Liver (tissue), 10 donors: ENCODE measurements at places on chromosomes 4 and X. TPM values are rescaled to one million over a fixed set of nuclear protein-coding genes. Genes with fewer than 3 reads are reported as not detected.
A peak's percentile ranks its signal among the peaks of the same experiment; 100 is the strongest.

The F11 gene
- 207 TPM for total RNA-seq

The SRPX2 gene
- 7.8 TPM for total RNA-seq

The CHM gene
- total RNA-seq = 5.1 TPM

The SLC38A5 gene
- total RNA-seq = 0.25 TPM

The CXCL11 gene
- total RNA-seq = 0.79 TPM

The TKTL1 gene
- total RNA-seq = under 0.01 TPM

The CLNK gene
- total RNA-seq = under 0.01 TPM

The SATL1 gene
- not detected for total RNA-seq

The MTMR8 gene
- total RNA-seq = 1.3 TPM

The ARSH gene
- not detected for total RNA-seq

The UBA6 gene
- total RNA-seq = 122 TPM

The CENPI gene
- total RNA-seq = 17.4 TPM

The ADRA2C gene
- total RNA-seq = 1.1 TPM

The TRIM75 gene
- not detected for total RNA-seq

GRCh38 chrX:56462389-56462788 lies 101.0 kb upstream of the UBQLN2 start:
- no peak overlapping the region for H3K4me3 ChIP-seq
- H3K27ac ChIP-seq = no peak overlapping the region
- no peaks in the 10 kb centered on the region for H3K27me3 ChIP-seq
- DNase-seq = no peak
- H3K4me1 ChIP-seq = no peaks in the 10 kb centered on the region

DNA sequence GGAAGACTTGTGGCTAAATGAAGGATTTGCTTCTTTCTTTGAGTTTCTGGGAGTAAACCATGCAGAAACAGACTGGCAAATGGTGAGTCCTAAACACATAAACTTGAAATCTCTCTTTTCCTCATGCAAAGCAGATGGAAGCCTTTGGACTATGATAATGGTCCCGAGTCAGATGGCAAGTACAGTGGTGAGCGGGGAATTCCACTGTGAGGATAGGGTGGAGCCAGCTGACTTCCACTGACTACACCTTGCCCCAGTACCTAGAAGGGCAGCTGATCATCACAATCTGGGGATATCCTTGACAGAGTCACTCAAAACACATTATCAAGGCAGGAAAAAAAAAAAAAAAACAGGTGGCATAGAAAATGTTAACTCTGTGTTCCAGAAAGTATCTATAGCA lies 34.3 kb downstream of the ENPEP start:
- H3K27me3 ChIP-seq = no peaks in the 10 kb centered on the region
- H3K4me3 ChIP-seq = no peak overlapping the region
- H3K27ac ChIP-seq = no peak overlapping the region
- no peak for DNase-seq

DNA sequence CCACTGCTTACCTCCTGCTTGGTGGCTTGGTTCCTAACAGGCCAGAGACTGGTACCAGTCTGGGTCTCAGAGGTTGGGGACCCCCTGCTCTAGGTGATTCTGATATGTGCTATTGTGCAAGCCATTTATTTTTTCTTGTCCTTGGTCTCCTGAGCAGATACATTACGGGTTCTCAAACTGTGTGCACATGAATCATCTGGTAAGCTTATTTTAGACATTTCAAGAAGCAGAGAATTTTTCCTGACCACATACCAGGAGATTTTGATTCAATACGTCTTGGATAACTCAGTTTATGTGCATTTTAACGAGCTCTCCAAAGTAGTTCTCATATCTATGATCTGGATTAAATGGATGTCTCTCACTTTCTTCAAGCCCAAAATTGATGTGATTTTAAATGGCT lies 77.2 kb downstream of the FHIP1A start:
- no peaks in the 10 kb centered on the region for H3K36me3 ChIP-seq
- H3K27ac ChIP-seq = no peak overlapping the region
- DNase-seq = no peak
- peaks cover 2% of the 10 kb centered on the region for H3K4me1 ChIP-seq
- H3K27me3 ChIP-seq = no peaks in the 10 kb centered on the region

- no peaks in the 10 kb centered on the region for H3K27me3 ChIP-seq
- no peak for DNase-seq
- H3K36me3 ChIP-seq = no peaks in the 10 kb centered on the region
- H3K4me1 ChIP-seq = no peaks in the 10 kb centered on the region
Measured at GRCh38 chr4:158540125-158540907, 18.6 kb downstream of the RXFP1 start.

GRCh38 chr4:110354460-110354859 lies 121.5 kb upstream of the ENPEP start:
- no peaks in the 10 kb centered on the region for H3K4me1 ChIP-seq
- no peak for DNase-seq
- H3K27me3 ChIP-seq = no peaks in the 10 kb centered on the region
- H3K4me3 ChIP-seq = no peak overlapping the region
- H3K36me3 ChIP-seq = no peaks in the 10 kb centered on the region
- H3K27ac ChIP-seq = no peak overlapping the region

GRCh38 chr4:137414802-137415201 lies 117.5 kb downstream of the PCDH18 start:
- no peak overlapping the region for H3K4me3 ChIP-seq
- no peaks in the 10 kb centered on the region for H3K36me3 ChIP-seq
- H3K27ac ChIP-seq = no peak overlapping the region
- no peaks in the 10 kb centered on the region for H3K27me3 ChIP-seq

- H3K4me1 ChIP-seq = peaks cover 2% of the 10 kb centered on the region
- H3K27me3 ChIP-seq = no peaks in the 10 kb centered on the region
- peak overlapping the region; percentile 78 for H3K4me3 ChIP-seq
- no peaks in the 10 kb centered on the region for H3K36me3 ChIP-seq
Measured at GRCh38 chr4:145483514-145483913, 1.9 kb downstream of the SMAD1 start.

DNA sequence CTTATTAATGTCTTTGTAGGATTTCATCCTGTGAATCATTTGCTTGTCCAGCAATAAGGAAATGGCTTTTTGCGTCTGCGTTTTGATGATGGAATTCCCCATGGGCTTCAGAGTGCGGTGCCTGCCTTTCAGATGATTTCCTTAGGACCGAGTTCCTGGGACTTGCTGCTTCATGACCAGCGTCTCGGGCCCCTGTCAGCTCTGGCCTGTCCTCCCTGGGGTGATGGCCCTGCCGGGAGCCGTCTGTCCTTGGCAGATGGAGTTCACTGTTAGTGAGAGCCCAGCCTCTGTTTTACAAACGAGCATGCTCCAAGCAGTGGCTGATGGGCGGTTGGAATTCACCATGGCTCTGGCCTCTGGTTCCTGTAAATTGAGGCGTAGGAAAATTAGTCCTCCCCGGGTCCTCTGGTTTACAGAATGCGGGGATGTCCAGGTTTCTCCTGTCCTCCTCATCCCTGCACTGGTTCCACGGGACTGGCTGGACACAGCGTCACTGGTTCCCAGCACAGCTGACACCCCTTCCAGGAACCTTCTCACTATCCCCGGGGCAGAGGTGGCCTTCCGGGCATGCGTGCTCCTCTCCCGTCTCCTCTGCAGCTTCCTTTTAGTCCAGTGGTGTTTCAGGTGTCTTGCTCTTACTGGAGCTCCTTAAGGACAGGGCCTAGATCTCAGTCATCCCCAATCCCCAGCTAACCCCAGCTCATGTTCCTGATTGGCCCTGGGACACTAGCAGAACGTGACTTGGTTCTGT lies 34.9 kb downstream of the TBC1D14 start:
- H3K27me3 ChIP-seq = no peaks in the 10 kb centered on the region
- H3K27ac ChIP-seq = no peak overlapping the region
- H3K36me3 ChIP-seq = no peaks in the 10 kb centered on the region
- DNase-seq = no peak

DNA sequence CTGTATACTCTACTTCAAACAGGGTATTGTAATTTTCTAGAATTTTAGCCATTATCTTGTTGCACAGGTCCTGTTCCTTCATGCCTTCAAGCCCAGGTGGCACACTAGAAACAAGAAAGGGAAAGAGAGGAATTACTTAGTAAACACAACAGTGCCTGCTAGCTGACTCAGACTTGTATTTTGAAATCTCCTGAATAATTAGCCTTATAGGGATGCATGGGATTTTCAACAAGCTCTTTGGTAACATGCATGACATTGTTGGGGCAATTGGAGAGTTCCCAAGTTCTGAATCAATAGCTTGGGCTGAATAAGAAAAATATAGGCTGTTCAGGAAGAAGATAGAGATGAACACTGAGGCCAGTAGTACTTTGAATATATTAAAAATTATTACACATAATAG lies 118.8 kb downstream of the FAM13A start:
- no peaks in the 10 kb centered on the region for H3K4me1 ChIP-seq
- H3K4me3 ChIP-seq = no peak overlapping the region
- H3K27ac ChIP-seq = no peak overlapping the region
- H3K27me3 ChIP-seq = no peaks in the 10 kb centered on the region
- H3K36me3 ChIP-seq = no peaks in the 10 kb centered on the region
- DNase-seq = no peak

DNA sequence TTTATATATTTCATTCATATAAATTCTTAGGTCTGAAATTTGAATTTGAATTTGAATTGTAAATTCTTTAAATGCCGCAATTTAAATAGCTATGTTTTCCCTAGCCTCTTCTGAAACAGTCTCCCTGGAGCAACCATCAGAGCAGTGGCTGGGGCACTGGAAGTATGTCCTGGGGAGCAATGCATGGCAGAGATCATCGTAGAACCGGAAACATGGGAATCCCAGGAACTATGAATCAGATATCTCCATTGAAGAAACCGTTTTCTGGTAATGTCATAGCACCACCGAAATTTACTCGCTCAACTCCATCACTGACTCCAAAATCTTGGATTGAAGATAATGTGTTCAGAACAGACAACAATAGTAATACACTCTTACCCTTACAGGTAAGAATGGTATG lies 4.9 kb downstream of the CPEB2 start:
- H3K4me1 ChIP-seq = peaks cover 5% of the 10 kb centered on the region
- H3K27me3 ChIP-seq = no peaks in the 10 kb centered on the region
- H3K36me3 ChIP-seq = no peaks in the 10 kb centered on the region
- H3K4me3 ChIP-seq = no peak overlapping the region
- H3K27ac ChIP-seq = no peak overlapping the region

DNA sequence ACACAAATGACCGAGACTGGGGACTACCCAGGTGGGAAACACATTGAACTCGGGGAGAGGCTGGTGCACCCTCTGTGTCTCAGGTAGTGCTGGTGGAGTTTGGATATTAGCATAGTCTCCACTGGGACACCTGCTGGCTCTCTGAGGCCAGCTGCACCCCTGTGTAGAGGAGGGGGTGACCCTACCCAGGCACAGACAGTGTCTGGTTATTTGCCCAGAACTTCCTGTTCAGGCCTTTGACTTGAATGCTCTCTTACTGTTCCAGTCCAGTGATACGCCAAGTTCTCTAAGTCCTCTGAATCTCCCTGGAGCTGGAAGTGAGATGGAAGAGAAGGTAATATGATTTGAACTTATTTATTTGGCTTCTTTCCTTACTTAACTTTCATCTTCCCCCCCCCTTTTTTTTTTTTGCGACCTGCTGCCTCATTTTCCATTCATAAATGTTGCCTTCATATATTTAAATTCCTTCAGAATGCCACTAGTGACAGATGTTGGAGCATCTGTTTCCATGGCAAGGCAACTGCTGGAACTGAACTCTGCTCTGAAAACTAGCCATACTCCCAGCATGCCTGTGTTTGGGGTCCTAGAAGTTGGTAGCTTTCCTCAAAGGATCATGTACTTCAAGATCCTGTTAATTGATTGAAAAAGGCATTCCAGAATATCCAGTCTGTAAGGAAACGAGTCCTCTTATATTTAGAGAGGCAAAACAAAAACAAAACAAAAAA lies 76.7 kb downstream of the AASDH start:
- no peak overlapping the region for H3K4me3 ChIP-seq
- H3K27me3 ChIP-seq = no peaks in the 10 kb centered on the region
- H3K4me1 ChIP-seq = no peaks in the 10 kb centered on the region
- H3K27ac ChIP-seq = no peak overlapping the region
- H3K36me3 ChIP-seq = no peaks in the 10 kb centered on the region

GRCh38 chrX:134075894-134076718 lies 90.7 kb upstream of the GPC3 start:
- no peak overlapping the region for H3K4me3 ChIP-seq
- H3K36me3 ChIP-seq = no peaks in the 10 kb centered on the region
- no peaks in the 10 kb centered on the region for H3K4me1 ChIP-seq
- DNase-seq = no peak

GRCh38 chrX:133838761-133839676 lies 146.4 kb downstream of the GPC3 start:
- H3K36me3 ChIP-seq = no peaks in the 10 kb centered on the region
- no peaks in the 10 kb centered on the region for H3K27me3 ChIP-seq
- no peak overlapping the region for H3K27ac ChIP-seq

GRCh38 chr4:16106956-16107355 lies 23.1 kb upstream of the PROM1 start:
- no peak for DNase-seq
- H3K4me1 ChIP-seq = no peaks in the 10 kb centered on the region
- no peaks in the 10 kb centered on the region for H3K27me3 ChIP-seq
- no peak overlapping the region for H3K4me3 ChIP-seq

- no peaks in the 10 kb centered on the region for H3K36me3 ChIP-seq
- H3K27ac ChIP-seq = no peak overlapping the region
- no peak for DNase-seq
- H3K27me3 ChIP-seq = no peaks in the 10 kb centered on the region
- no peak overlapping the region for H3K4me3 ChIP-seq
Measured at GRCh38 chrX:40391662-40392061, 189.1 kb upstream of the ATP6AP2 start.

DNA sequence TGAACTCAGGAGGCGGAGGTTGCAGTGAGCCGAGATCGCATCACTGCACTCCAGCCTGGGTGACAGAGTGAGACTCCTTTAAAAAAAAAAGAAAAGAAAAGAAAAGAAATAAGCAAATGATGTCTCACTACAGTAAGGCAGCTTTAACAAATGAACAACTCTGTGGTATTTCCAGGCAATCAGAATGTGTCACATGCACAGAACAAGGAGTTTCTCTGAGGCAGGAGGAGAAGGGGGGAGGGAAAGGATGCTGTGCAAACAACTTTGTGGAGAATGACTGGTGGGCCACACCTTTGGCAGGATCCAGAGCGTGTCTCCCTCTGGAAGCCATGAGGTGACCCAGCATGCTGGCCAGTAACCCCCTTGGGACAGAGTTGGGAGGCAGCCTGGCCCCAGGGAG lies 57.6 kb downstream of the RAI2 start:
- H3K4me3 ChIP-seq = no peak overlapping the region
- no peak overlapping the region for H3K27ac ChIP-seq
- no peaks in the 10 kb centered on the region for H3K27me3 ChIP-seq
- H3K36me3 ChIP-seq = no peaks in the 10 kb centered on the region
